ENCODE measurements at places on chromosomes 5 and 9.

DNA sequence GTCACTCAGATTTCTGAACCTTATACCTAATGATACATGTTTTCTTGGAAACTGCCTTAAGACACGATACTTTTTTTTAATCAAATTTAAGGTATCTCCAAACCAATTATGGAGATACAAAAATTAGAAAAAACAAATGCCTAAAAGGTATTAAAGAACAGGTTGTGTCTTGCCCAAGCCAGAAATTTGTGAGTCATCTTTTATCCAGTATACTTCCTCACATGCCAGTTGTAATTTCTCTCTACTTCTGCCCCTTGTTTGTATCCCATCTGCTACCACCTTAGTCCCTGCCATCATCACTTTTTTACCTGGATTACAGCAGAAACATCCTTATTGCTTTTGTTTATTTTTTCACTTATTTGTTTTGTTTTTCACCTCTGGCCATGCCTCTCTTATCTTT is 571.2 kb upstream of the DAB2 start:
- no peak overlapping the region for H3K27ac ChIP-seq
- H3K27me3 ChIP-seq: no peaks in the 10 kb centered on the region
- no peak for DNase-seq
- H3K36me3 ChIP-seq: no peaks in the 10 kb centered on the region

DNA sequence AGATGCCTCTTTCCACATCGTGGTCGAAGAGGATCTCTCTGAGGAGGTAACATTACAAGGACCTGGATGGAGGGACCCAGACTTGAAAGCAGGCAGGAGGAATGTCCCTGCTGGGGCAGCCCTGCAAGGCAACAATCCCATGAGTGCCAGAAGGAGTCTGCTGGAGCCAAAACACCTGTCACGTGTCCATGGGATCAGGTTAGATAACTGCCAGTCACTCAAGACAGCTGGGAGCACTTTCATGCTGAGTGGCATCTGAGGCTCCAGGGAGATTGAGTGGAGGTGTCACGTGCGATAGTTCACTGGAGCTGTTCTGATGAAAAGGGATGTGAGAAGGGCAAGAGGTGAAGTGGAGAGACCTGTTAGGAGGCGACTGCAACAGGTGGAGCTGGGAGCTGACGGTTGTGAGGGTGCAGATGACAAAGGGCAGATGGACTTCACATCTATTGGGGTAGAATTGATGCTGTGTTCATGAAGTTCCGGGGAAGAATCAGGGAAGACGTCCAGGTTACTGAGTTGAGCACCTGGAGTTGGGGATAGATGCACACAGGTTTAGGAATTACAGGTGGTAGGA is 68.4 kb downstream of the ICE1 start:
- no peak for DNase-seq
- no peak overlapping the region for H3K27ac ChIP-seq
- no peaks in the 10 kb centered on the region for H3K36me3 ChIP-seq
- peak overlapping the region; percentile 41 for H3K4me3 ChIP-seq
- peaks cover 4% of the 10 kb centered on the region for H3K27me3 ChIP-seq

GRCh38 chr5:119385136-119385535 is 29.3 kb downstream of the TNFAIP8 start:
- H3K36me3 ChIP-seq: no peaks in the 10 kb centered on the region
- peaks cover 3% of the 10 kb centered on the region for H3K4me1 ChIP-seq
- H3K27ac ChIP-seq: no peak overlapping the region
- no peak for DNase-seq
- H3K27me3 ChIP-seq: no peaks in the 10 kb centered on the region

DNA sequence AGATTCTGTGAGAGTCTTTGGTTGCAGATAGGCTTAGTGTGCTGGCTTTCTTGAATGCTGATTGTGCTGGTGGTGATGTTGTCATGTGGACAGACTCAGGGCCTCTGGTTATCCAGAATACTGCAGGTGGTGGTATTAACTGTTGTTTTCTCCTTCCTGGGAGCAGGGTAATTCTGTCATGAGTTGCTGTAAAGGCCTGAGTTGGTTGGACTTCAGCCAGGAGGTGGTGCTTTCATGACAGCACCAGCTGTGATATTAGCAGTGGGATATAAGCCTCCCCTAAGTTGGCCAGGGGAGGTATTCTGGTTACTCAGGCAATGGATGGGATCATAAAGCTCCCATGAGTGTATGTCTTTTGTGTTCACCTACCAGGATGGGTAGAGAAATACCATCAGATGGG is 16.4 kb upstream of the RNF180 start:
- H3K4me3 ChIP-seq: no peak overlapping the region
- H3K4me1 ChIP-seq: no peaks in the 10 kb centered on the region
- peaks cover 3% of the 10 kb centered on the region for H3K27me3 ChIP-seq
- peaks cover 4% of the 10 kb centered on the region for H3K36me3 ChIP-seq
- no peak overlapping the region for H3K27ac ChIP-seq

- H3K27ac ChIP-seq: peak overlapping the region; percentile 33
- H3K27me3 ChIP-seq: peaks cover 2% of the 10 kb centered on the region
- H3K36me3 ChIP-seq: no peaks in the 10 kb centered on the region
- no peaks in the 10 kb centered on the region for H3K4me1 ChIP-seq
- no peak overlapping the region for H3K4me3 ChIP-seq
These were observed 51.9 kb downstream of the IPPK start for GRCh38 chr9:92617951-92618510.

All from glutamatergic neuron (in vitro differentiated cells).